ENCODE measurements at places on chromosomes 6 and 20. TPM values are rescaled to one million over a fixed set of nuclear protein-coding genes. Genes with fewer than 3 reads are reported as not detected.

DNA sequence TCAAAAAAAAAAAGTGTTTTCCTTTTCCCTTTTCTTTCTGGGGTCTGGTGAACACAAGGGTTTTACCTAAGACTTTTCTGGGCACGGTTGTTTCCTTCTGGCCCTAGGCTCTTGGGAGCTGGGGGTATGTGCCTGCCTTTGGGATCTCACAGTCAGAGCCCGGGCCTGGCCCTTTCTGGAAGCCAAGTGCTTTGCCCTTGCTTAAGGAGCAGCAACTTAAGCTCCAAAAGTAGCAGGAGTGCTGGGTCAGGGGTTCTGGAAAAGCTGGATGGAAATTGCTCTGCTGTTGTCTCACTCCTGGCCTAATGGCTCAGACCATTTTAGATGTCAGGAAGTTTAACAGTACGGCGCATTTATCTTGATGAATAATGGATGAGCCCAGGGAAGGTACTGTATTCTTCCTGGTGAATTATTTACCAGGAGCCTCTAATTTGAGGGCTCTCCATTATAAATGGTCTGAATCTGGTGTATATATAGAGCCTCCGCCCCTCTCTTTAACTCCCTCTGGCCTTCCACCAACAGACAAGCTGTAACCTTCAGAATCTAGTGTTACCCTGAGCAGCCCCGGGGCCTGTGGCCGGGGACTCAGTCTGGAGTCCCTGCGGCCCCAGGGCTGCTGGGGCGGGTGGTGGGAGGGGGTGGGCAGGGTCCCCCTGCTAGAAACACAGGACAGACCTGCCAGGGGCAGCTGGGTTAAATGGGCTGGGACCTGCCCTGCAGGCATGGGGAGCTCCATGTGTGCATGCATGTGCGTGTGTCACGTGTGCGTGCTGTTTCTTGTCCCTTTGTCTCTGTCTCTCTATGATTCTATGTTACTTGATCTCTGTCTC, 37.5 kb downstream of the PTK7 start:
- no peak for DNase-seq

Gene NOX3
- not detected for total RNA-seq

Gene C4B
- 0.44 TPM for total RNA-seq

GRCh38 chr20:32479697-32480171, 105.4 kb downstream of the NOL4L start:
- DNase-seq = no peak

Gene BAG2
- 0.87 TPM for total RNA-seq

DNA sequence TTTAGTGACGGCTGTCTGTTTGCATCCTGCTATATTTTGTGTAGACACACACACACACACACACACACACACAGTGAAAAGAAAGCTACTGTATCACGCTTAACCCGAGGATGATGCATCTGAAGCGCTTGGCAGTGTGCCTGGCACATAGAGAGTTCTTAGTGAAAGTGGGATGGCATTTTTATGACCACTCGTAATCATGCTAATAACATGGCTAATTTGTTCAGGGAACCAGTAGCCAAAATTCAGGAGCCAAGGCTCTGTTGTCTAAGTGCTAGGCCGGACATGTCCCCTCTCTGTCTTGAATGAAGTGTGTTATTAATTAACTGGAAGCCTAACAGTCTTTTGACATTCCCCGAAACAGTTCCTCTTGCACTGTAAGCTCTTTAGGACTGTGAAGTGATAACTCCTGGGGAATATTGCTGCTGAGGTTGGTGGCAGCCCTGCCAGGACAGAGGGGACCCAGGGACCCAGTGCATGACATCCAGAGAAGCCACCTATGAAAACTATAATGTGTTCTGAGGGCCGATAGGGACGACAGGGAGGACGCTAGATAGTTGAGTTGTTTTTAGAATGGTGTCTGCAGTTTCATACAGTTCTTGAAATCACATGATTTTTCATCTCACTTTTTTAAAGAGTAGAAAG, 45.0 kb upstream of the IRF4 start:
- DNase-seq = no peak

- DNase-seq = peak; percentile 41
Measured at GRCh38 chr20:2986466-2986865, 57.0 kb upstream of the GNRH2 start.

GRCh38 chr20:58816957-58817651, 33.6 kb downstream of the GNAS-AS1 start:
- DNase-seq = no peak

GRCh38 chr20:62726716-62727583, 18.3 kb downstream of the NTSR1 start:
- DNase-seq = no peak

GRCh38 chr20:1734269-1734858, 76.8 kb upstream of the SIRPG start:
- DNase-seq = peak; percentile 50

DNA sequence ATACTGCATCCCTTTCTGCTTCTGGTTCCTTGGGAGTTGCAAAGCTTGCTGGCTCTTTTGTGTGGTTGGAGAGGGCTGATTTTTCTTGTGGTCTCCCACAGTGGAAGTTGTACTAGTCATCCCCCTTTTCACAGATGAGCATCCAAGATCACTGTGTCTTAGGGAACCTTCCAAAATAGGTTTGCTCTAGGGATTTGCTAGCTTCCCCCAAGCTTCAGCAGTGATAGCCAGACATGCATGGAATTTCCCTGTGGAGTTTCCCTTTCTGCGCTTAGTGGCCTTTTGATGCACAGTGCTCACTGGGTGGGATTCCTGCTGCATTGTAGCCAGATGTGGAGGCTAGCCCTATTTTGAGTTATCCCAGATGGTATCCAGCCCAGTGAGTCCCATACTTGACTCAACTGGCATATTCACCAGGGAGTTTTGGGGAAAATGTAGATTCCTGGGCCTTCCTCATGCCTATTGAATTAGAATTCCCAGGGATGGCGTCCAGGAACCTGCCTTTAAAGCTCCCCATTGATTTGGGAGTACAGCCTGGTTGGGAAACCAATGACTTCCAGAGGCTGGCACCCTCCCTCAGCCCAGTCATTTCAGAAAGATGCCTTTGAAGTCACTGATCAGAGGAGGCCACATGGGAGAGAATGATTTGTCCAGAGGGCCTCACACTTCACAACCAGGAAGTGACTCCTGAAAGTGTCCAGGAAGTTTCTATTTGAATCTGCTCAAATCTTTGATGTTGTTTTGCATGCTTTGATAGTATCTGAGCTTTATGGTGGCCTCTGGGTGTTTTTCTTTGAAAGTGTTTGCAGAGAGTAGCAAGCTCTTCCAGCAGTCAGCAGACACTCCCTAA, 25.9 kb downstream of the PPARD start:
- DNase-seq = peak; percentile 65

DNA sequence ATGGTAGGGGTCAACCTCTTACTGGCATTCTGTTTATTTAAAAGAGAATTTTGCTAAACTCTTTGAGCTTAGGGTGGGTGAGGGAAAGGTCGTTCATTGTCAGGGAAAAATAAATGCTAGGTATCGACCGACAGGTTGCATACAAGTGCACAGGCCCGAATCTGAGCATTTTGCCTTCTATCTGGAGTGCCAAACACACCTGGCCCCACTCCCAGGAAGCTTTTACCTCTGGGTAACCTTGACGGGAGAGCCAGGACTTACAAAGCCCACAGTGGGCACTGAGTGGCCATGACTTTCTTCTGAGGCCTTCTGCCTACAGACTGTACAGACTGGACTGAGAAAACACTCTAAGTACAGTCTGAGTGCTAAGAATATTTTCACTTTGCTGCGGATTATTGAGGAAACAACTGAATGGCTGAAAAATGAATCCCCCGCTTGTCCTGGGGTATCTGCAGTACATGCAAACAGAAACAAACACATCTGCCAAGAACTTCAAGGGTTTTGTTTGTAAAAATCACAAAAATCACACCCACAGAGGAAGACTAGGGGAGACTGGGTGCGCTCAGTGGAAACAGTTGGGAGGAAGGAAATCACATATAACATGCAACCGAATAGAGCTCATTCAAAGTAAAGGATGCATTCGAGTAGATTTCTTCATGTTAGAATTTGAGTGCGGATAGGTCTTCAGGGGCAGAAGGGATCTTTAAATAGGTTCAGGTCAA, 152.8 kb downstream of the NFATC2 start:
- DNase-seq = no peak

DNA sequence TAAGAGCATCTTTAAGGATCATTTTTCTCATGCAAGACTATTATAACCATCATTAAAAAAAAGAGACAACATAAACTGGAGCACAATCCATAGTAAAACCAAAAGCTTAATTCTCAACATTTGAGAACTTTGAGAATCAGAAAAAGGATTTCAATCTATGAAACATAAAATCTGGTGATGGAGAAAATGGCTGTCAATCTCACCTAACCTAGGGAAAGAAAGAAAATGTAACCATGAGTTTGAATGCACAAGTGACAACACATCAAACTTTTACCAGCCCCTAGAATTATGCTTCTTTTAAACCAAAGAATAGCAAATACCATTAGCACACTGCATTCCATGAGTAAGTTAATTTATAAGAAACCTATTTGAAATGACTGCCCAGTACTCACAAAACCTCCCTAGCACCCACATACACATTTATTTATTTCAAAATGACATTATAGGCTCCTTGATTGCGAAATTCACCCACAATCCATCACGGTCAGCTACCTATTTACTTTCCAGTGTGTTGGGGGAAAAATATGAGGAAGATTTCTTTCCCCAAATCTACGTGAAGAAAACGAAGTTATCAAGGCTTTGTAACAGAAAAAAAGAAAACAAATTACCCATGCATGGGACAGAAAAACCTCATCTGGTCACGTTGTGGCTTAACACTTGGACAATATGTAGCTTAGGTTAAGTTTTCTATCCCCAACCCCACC, 828 bp downstream of the ASCC3 start:
- DNase-seq = no peak

Gene RBM24
- total RNA-seq = 0.65 TPM

DNA sequence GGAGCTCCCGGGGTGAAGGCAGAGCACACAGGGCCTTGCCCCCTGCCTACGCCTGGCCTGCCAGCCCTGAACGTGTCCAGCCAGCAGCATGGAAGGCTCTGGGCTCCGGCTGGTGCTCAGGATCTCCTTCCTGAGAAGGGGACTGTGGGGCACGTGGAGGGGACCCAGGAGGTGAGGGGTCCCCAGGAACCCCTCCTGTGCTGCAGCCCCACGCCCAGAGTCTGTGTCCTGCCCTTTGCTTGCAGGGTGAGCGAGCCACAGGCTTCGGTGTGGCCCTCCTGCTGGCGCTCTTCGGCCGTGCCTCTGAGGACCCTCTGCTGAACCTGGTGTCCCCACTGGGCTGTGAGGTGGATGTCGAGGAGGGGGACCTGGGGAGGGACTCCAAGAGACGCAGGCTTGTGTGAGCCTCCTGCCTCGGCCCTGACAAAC, 22.3 kb downstream of the NPEPL1 start:
- DNase-seq = no peak

GRCh38 chr6:14542670-14543366, 425.2 kb downstream of the CD83 start:
- DNase-seq = no peak

Gene CD40
- total RNA-seq = 2.2 TPM

Gene XKR7
- total RNA-seq = under 0.01 TPM

Measured in lung microvascular endothelial cell (primary cell).